ENCODE measurements at places on chromosomes 16 and 17.

GRCh38 chr17:49581648-49581998, 6.0 kb downstream of the NXPH3 start:
- no peak for DNase-seq

GRCh38 chr17:50109207-50109606, 14.1 kb downstream of the PDK2 start:
- no peak for DNase-seq

GRCh38 chr17:62749926-62750325, 58.2 kb downstream of the MARCHF10 start:
- no peak for DNase-seq

DNA sequence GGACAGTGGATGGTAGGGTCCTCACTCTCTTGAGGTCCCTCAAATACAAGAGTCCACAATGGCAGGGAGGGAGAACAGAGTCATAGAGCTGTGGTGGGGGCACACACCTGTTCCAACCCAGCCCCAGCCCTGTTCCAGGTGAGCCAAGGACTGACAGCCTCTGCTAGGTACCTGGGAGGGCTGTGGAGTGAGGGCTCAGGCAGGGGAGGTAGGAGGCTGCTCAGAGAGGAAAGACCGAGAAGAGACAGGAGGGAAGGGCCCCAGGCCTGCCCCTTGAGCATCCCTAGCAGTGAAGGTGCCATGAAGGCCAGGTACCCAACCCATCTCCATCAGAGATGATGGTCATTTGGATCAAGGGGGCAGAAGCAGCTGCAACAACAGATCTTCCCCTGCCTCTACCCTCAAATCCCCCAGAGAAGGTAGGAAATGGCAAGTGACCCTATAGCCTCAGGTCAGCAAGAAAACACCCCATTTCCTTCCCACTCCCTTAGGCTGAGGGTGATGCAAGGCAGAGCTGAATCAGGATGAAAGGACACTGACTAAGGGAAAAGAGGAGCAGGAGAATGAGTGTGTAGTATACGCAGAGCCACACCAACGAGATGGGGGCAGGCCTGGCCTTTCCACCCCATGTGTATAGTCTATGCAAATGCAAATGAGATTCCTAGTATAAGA, 28.6 kb downstream of the CD300LG start:
- no peak for DNase-seq

GRCh38 chr16:55605754-55606336, 39.4 kb downstream of the CAPNS2 start:
- no peak for DNase-seq

- no peak for DNase-seq
These were observed 8.2 kb downstream of the MYH3 start for GRCh38 chr17:10648956-10649355.

DNA sequence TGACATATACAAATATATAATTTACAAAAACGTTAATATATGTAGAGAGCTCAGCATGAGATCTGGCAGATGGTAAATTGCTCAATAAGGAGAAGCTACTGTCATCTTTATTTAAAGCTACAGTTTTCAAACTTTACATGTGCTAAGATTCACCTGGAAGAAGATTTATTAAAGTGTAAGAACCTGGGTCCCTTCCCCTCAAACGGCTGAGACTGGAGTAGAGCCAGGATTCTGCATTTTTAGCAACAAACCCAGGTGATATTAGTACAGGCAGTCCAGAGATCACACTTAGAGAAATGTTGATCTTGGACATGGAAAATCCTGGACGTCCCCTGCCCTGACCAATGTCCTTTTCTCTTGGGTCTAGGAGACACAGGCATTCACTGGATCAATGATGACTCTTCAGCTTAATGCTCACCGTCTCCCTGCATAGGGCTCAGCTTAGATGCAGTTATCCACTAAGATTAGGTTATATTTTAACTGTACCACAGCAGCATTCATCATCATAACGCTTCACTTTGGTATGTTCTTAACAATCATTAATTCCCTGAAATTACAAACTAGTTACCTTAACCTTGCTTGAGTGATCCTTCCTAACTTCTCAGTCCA, 20.4 kb downstream of the CDR2 start:
- no peak for DNase-seq

DNA sequence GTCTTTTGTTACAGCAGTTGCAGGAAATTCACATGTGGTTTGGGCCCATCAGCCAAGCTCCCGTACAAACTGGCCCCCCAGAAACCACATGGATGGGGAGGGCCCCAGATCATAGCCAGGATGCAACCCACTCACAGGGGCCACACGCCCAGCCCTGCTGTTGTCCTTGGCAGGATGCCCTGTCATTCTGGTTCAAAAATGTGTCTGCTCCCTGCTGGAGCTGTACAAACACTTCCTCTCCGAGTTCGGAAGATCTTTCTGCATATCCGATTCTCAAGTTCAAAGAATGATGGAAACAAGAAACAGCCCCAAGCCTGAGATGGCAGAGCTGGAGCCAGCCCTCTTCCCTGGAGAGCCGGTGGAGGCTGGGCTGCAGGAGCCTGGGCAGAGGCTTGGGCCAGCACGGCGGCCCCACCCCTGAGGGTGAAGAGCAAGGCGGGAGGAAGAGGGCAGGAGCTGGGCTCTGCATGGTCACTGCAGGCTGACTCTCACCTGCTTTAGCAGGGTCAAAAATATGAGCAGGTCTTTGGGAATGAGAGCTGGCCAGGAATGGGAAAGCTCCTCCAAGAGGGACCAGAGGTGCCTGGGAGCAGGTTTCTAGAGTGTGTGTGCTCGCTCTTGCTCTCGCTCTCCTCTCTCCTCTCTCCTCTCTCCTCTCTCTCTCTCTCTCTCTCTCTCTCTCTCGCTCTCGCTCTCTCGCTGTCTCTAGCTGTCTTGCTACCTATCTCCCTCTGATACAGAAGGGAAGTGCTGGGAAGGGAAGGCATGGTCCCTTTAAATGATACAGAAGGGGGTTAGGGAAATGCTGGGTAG, 34.7 kb upstream of the ENPP7 start:
- no peak for DNase-seq

GRCh38 chr17:75820094-75821080, 23.8 kb downstream of the UNC13D start:
- DNase-seq, result no peak

GRCh38 chr17:12089809-12090384, 69.2 kb downstream of the MAP2K4 start:
- no peak for DNase-seq

GRCh38 chr17:77364381-77364911, 223.7 kb downstream of the SEC14L1 start:
- DNase-seq, result no peak

GRCh38 chr17:58303971-58304749, 23.4 kb upstream of the MPO start:
- peak; percentile 31 for DNase-seq

DNA sequence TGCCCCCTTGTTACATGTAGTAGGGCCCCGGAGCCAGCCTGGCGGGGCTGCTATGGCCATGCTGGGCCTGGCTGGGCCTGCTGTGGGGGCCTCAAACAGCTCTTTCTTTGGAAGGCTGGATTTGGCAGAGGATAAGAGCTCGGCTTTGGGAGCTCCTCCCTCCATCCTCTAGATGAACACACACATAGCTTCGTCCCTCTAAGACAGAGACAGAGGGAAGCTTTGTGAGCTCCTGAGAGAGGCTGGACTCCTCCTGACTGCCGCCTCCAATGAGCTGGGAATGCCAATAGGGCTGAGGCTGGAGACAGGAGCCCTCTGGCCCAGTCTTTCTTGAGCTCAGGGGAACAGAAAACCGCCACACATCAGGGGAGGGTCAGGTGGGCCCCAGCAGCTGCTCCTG, 37.3 kb upstream of the CDC42EP4 start:
- DNase-seq, result no peak

DNA sequence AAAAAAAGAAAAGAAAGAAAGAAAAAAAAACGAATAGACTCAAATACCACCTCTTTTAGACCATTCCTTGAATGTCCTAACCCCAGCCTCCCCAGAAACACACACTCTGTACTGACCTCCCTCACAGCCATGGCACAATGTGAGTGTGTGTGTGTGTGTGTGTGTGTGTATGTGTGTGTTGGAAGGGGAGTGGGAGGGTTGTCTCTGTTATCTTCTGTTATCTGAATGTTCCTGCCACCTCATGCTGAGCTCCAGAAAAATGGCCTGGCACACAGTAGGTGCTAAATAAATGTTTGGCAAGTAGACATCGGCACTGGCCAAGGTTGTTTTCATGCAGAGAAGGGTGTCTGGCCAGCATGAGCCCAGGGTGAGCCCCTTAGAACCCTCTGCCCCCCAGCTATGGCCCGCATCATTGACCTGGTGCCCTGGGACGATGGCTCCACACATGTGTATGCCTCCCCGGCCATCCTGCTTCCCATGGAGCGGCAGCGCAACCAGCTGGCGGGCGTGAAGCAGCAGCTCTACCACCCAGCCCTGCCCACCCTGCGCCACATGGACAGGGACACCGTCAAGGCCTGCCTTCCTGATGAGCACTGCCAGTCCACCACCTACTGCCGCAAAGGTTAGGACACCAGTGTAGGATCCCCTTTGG, 6.6 kb upstream of the CNGB1 start:
- no peak for DNase-seq

DNA sequence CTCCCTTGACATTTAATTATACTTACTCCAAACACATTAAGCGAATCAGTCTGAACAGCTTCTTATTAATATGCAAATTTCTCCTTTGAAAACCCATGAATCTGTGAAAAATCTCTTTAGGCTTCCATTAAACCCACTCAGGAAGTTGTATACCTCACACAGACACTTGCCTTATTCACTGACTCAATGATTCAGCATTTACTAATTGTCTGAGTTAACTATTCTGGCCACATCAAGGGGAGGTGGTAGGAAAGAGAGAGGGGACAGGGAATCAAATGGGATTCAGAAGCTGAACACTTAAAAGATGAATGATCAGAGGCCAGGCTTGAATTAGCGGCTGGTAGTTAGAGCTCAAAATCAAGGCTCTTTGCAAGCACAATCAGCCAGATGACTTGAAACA, 70.0 kb downstream of the HS3ST3A1 start:
- no peak for DNase-seq

- DNase-seq, result no peak
These were observed 72.6 kb downstream of the BANP start for GRCh38 chr16:88023786-88024185.

DNA sequence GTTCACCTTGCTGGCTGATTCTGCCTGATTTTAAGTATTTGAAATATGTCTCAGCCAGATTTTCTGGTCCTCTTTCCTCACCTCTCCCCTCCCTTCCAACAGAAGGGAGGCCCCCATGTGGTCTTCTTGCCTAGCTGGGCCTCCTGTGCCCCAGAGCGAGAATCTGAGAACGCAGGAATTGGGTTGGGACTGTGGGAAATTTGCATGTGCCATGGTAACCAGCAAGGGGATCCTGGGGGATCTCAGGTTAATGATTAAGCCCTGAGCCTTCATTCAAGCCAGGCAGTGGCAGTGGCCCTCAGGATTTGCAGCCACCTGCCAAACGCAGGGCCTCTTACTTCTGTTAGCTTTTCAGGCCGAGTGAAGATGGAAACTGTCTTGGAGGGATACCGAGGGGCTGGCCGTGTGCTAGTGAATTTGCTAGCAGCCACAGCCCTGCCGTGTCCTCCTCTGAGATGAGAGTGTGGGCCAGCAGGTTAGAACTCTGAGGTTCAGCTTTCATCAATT, 40.2 kb downstream of the KSR1 start:
- no peak for DNase-seq

DNA sequence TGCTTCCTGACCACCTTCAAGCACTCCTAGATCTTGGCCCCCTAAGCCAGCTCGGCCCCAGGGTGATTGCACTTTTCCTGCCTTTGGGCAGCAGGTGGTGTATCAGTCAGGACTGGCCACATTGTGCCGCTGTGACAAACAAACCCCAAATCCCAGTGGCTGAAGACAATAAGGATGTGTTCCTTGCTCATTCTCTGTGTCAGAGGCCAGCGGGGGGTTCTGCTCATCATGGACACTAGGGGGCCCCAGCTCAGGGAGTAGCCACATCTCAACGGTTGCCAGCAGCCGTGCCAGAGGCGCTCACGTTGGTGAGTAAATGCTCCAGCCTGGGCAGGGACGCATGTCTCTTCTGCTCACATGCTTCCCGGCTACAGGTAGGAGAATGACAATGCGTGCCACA, 60.4 kb downstream of the ZDHHC7 start:
- no peak for DNase-seq

GRCh38 chr16:24973809-24974461, 41.2 kb downstream of the ARHGAP17 start:
- no peak for DNase-seq

DNA sequence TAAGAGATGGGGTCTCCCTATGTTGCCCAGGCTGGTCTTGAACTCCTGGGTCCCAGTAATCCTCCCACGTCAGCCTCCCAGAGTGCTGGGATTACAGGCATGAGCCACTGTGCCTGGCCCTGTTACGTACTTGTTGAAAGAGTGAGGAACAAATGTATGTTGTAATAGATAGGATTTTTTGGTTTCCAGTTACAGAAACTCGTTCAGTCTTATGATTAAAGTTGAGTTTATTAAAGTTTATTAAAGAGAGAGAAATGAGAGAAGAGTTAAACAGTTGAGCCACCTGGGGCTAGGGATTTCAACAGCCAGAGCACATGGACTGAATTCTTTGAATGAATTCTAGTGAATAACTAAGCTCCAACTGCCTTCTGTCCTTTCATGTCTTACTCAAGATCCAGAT, 3.7 kb downstream of the TADA2A start:
- DNase-seq, result no peak

DNA sequence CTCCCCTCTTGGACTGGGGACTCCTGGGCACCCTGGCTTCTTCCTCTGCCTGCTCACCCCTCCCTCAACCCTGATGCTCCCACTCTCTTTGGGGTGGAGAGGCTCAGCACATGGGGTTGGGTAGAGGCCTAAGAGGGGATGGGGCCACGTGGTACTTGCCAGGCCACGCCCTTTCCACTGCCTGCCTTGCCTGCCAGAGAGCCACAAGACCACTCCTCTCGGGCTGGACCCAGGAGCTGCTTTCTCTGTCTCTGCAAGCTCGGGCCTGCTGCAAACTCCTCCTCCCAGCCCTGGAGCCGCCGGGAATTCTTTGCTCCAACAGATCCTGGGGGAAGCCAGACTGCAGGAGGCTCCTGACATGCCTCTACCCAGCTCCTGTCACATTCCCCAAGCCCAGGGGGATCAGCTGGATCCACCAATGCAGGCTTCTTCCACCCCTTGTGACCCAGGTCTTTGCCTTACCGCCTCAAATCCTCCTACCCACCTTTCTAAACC, 11.8 kb downstream of the DLX4 start:
- peak; percentile 13 for DNase-seq

- no peak for DNase-seq
These were observed 83.5 kb downstream of the CDYL2 start for GRCh38 chr16:80720804-80721371.

DNA sequence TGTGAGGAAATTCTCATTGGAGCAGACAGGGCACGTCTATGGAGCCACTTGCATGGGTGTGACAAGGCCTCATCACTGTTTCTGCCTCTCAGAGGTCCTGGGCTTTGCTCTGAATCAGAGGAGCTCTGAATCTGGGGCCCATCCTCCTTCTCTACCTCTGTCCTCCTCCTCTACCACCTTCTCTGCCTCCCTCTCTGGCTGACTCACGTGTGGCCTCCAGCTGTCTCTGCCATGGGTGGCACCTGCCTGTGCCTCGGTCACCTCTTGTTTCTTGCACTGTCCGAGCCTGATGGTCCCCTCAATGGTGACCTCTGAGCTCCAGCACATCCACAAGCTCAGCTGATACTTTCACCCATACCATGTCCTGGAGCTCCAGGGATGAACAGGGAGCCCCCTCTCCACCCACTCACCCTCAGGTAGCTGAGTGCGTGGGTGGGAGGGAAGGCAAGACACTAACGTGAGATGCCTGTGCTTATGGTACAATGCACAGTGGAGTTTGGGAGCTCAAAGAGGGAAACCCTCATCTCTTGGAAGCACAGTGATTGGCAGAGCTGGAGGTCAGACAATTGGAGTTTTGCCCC, 116.4 kb upstream of the CRHR1 start:
- no peak for DNase-seq

- no peak for DNase-seq
These were observed 54.8 kb downstream of the VAC14 start for GRCh38 chr16:70746040-70746707.
